ENCODE measurements at places on chromosomes 3 and 15. TPM values are rescaled to one million over a fixed set of nuclear protein-coding genes. Genes with fewer than 3 reads are reported as not detected.

- H3K36me3 ChIP-seq, result no peaks in the 10 kb centered on the region
- no peak overlapping the region for H3K4me3 ChIP-seq
- H3K4me1 ChIP-seq, result no peaks in the 10 kb centered on the region
- no peak for DNase-seq
- no peaks in the 10 kb centered on the region for H3K27me3 ChIP-seq
Measured at GRCh38 chr3:171108066-171108465, 81.5 kb upstream of the SLC2A2 start.

- no peak for DNase-seq
- H3K4me3 ChIP-seq, result no peak overlapping the region
- no peaks in the 10 kb centered on the region for H3K27me3 ChIP-seq
- H3K27ac ChIP-seq, result no peak overlapping the region
Measured at GRCh38 chr15:48628832-48629231, 16.7 kb downstream of the FBN1 start.

GRCh38 chr3:15360788-15361493 is 28.6 kb upstream of the SH3BP5 start:
- no peaks in the 10 kb centered on the region for H3K36me3 ChIP-seq
- no peak for DNase-seq
- no peak overlapping the region for H3K27ac ChIP-seq
- H3K27me3 ChIP-seq, result no peaks in the 10 kb centered on the region
- no peak overlapping the region for H3K4me3 ChIP-seq

The CELSR3 gene
- 0.35 TPM for total RNA-seq

The DNAJC19 gene
- 23.9 TPM for total RNA-seq

All from right lobe of liver (tissue), 6 donors.